ENCODE measurements at places on chromosomes 7 and 10.
A peak's percentile ranks its signal among the peaks of the same experiment; 100 is the strongest.

DNA sequence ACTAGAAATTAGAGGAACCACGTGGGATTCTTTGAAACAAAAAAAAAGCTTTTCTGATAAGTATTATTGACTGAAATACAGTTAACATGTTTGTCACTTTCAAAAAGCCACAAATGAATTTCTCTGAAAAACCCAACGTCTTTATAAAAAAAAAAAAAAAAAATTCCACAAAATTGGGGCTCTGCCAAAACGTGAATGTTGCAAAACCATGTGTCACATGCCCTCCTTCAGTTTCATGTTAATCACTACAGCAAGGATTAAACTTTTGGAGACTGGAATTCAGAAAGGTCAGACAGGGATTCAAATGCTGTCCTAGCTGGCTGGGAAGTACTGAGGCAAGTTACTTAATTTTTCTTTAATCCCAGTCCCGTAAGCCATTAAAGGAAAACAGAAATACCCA is 278.0 kb upstream of the KLF14 start:
- peak; percentile 80 for DNase-seq

GRCh38 chr7:5494683-5495561 is 71.3 kb upstream of the TNRC18 start:
- peak; percentile 48 for DNase-seq

- no peak for DNase-seq
These were observed 59.7 kb upstream of the TBX20 start for GRCh38 chr7:35313575-35313974.

GRCh38 chr10:51231754-51232153 is 157.5 kb downstream of the PRKG1 start:
- peak; percentile 80 for DNase-seq

- no peak for DNase-seq
These were observed 665 bp downstream of the BHLHA15 start for GRCh38 chr7:98211676-98212531.

- no peak for DNase-seq
These were observed 196.1 kb upstream of the TCF7L2 start for GRCh38 chr10:112753961-112754411.

- DNase-seq = no peak
These were observed 292.8 kb downstream of the PRKG1 start for GRCh38 chr10:51367127-51367526.

DNA sequence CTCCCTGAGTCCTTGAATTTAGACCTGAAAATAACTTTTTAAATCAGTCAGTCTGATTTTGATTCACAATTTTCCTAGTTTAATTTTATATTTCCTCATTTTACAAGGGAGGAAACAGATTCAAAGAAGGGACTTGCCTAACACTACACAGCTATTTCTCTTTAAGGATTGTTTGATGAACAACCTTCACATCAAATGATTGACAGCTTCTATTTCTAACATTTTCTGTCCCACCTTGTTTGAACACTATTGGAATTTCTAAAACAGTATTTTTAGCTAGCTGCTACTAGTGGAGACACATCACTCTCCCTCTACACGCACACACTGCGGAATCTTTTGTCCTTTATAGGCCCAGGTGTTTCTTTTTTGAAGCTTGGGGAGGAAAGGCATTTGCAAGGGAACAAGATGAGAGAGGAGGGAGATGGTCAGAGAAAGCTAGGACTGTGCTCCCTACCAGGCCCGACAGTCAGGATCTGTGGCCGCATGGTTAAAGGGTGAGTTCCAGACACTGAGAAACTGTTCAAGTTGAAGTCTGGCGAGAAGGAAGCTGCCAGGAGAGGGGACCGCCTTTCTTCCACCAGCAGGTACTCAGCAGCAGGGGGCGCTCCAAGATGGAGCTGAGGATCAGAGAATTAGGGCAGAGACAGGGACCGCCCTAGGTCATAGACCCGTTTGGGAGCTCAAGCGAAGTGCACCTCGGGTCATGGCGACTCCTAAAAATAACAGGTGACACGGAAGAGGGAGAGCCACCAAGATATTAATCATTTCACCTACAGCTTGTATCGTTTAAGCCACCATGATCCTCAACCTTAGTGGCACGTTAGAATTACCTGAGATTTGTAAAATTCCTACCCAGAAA is 49.7 kb downstream of the DNAJC12 start:
- DNase-seq = no peak

- no peak for DNase-seq
These were observed 204.4 kb upstream of the DPP6 start for GRCh38 chr7:153847828-153848227.

- DNase-seq = peak; percentile 99
These were observed 439 bp upstream of the EMX2 start for GRCh38 chr10:117541909-117542705.

DNA sequence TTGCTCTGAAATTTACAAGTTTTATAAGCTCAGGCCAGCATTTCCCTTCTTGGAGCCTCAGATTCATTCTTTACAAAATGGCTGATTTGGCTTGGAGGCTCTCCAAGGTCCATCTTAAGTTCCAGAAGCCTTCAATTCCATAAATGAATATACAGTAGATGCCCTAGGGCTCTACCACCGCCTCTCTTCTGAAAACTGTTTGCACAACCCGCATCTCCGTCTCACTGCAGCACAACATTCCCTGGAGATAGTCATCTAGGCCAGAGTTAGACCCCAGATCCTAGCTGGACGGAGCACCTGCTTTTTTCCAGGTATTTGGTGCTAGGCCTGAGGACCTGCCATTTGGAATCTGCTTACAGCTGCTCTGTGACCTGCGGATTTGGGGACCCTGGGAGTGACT is 50.5 kb upstream of the NRP1 start:
- DNase-seq = no peak

GRCh38 chr7:72435925-72436480 is 23.9 kb upstream of the CALN1 start:
- no peak for DNase-seq

- DNase-seq = no peak
These were observed 9.3 kb downstream of the KCNIP2 start for GRCh38 chr10:101834341-101834740.

DNA sequence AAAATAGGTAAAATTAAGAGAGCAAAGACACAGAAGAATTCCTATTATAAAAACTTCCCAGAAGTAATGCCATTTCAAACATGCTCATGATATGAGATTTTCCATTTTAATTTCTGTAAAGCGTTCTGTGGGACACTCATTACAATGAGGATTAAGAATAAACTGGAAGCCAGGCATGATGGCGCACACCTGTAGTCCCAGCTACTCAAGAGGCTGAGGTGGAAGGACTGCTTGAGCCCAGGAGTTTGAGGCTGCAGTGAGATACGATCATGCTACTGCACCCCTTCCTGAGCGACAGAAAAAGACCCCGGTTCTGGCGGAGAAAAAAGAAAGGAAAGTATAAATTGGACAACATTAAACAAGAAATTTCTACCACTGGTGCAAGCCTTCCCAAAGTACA is 1.5 kb downstream of the DNA2 start:
- DNase-seq = no peak

- DNase-seq = peak; percentile 40
These were observed 275.4 kb downstream of the PARD3 start for GRCh38 chr10:34539533-34540315.

Data from GM04504 (cell line).